ENCODE measurements at places on chromosomes 13 and 19.

GRCh38 chr13:43959291-43959690 lies 79.6 kb downstream of the LACC1 start:
- DNase-seq = no peak

DNA sequence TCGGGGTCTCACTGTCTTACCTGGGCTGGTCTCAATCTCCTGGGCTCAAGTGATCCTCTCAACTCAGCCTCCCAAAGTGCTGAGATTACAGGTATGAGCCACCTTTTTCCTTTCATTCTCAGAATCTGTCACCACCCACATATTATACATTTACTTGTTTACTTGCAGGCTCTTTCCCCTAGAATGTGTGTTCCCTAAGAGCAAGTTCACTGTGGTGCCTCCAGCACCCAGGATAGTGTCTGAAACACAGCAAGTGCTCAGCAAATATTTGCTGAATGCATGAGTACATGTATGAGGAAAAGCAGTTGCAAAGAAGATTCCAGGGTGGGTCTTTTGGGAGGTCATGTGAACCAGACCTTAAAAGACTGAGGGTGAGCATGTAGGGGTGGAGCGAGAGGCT lies 96.8 kb downstream of the RGCC start:
- no peak for DNase-seq

GRCh38 chr13:110371550-110372465 lies 64.7 kb downstream of the COL4A2 start:
- DNase-seq = no peak

DNA sequence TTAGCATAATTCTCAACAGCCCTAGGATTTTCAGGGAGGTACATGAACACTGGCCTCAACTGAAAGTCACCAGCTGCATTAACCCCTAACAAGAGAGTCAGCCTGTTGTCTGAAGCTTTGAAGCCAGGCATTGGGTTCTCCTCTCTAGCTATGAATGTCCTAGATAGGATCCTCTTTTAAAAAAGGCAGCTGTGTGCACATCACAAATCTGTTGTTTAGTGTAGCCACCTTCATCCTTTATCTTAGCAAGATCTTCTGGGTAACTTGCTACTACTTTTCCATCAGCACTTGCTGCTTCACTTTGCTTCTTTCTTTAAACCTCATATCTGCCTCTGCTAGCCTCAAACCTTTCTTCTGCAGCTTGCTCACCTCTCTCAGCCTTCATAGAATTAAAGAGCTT lies 1692.1 kb downstream of the EFNB2 start:
- no peak for DNase-seq

DNA sequence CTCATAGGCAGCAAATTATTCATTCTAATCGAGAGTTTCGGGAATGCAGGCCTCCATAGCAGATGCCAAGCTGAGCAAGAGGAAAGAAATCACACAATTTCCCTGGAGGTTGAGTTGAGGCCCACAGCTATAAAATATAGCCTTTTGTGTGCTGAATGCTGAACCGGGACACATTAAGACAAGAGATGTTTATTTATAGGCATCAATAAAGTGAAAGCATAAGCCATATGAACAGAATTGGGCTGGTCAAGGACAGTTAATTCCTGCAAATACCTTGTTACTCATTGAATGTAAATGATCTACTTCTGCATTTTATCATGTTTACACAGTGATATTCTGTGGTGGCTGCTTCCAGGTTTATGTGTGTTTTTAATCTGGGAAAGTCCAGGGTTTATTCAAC lies 461.7 kb downstream of the KLF12 start:
- no peak for DNase-seq

DNA sequence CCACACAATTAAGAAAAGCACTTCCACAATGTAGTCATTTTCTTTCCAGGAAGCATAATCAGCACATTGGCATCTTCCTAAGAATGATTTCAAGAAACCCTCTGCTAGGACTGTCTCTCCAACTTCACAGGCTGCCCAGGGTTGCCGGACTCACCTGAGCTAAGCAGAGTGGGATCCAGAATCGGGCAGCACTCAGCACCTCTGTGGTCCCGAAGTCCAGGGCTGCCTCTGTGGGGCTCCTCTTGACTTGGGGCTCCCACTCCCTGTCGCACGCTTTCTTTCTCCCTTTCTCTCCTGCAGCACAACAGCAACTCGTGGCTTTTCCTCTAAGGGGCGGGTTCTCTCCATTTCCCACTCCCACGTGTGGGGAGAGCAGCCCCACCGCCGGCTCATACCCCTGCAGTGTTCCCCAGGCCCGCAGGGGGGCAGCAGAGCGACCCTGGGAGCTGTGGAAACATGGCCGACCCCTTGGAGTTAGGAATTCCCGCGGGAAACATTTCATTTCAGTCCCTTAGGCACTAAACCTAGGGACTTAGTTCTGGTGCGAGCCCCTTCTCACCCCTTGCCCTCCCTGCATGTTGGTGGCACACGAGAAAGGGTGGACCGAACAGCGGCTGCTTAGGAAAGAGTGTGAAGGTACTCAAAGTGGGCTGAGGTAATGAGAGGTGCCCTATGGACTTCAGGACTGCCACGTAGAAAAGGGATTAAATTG lies at the start of gene TMEM272:
TMEM272 (minus strand) TSS at position 316 of the 712 bp plus-strand sequence. CDS start 6,647 bp downstream, outside the sequence.
- no peak for DNase-seq

DNA sequence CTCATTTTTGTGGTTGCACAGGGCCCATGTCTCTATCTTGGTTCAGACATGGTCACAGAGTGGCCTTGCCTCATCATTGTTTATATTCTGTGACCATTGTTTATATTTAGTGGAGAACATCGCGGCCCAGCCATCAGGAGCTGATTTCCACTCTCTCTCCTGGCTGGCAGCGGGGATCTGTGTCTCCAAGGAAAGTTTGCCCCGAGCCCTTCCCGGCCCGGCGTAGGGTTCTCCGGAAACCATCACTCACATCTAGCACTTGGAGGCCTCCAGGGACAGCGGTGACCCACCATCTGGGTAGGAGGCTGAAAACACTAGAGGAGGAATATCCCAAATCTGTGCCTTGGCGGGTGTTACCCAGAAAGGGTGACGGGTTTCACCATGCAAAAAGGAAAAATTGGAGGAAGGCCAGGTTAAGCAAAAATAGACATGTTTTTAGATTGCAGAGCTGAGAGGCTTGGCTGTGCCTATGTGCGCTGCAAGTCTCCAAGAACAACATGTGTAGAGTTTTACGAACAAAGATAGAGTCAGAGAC lies 726 bp upstream of the ZNF358 start:
- no peak for DNase-seq

- no peak for DNase-seq
Observed at GRCh38 chr19:2523630-2524311, 47.8 kb downstream of the GADD45B start.
